ENCODE measurements at places on chromosomes 16 and 17. TPM values are rescaled to one million over a fixed set of nuclear protein-coding genes. Genes with fewer than 3 reads are reported as not detected.

Gene NUPR1
- total RNA-seq: not detected

Gene SSTR5
- total RNA-seq: not detected

DNA sequence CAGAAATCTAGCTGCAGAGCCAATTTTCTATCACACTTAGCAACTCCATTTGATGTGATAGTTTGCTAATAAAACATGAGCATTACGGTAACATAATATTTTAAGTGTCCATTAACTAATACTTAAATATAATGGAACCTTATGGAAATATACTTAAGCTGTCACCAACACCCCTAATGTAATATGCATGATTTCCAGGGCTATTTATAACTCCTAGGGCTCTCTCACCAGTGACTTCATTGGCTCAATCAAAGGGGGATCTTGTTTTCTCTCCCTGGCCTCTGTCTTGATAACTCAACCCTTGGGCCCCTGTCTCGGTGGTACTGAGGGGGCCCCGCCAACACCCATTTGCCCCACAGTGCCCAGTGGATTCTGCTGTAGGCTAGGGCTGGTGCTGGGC, 170.4 kb downstream of the SALL1 start:
- DNase-seq: no peak

- no peak for DNase-seq
Observed at GRCh38 chr16:57818377-57819064, 16.2 kb upstream of the KIFC3 start.

DNA sequence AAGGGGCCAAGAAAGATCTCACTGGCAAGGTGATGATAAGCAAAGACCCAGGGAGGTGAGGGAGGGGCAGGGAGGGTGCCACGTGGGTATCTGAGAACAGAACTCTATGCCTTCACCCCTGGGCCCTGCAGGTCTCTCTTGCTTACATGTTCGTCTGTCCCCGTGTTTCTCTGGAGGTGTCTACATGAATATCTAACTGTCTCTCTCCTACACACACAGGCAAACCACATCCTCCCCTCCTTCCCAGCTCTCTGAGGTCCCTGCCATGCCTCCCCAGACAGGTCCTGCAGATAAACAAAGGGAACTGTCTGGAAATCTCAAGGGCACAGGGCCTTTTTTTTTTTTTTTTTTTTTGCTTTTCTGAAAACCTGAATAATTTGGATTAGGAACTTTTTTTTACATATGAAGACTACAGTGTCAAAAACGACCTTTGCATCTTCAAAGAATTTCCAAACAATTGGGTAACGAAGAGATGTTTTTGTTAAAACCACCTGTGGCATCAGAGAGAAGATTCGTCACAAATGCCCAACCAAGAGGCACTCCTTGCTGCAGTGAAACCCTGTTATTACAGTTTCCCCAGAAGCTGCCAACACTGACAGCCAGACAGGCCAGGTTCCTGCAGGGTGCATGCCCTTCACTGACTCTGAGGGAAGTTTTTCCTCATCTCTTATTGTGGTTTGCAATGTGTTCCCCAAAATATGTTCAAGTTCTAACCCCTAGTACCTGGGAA, 17.8 kb downstream of the PLLP start:
- DNase-seq: peak; percentile 60

GRCh38 chr17:75153780-75154194, 525 bp downstream of the JPT1 start:
- DNase-seq: no peak

DNA sequence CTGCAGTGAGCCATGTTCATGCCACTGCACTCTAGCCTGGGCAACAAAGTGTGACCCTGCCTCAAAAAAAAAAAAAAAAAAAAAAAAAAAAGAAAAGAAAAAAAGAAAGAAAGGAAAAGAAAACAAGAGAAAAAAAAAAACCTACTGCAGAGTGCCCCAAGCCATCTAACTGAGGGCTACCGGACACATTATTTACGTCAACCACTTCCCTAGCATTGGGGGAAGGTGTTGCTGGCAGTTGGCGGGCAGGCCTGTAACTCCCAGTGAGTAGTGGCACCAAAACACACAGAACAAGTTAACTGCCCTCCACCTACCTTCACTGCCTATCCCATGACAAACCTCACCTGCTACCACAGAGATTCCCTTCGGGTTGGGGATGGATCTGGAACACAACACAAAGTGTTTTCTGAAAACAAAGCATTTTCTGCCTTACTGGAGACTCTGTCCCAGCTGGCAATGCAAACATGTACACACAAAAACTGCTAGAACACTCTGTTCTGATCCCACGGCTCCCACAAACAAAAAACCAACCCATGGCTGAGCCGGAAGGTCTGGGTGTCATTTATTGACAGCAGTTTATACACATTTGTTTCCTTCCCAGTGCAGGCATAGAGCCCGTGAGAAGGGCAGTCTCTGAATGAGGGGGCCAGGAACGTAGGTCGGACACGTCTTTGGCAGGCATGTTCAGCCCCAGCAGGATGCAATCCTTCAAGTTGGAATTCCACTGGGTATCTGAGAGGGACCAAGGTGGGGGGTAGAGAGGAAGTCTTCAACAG, 11.0 kb downstream of the PHB1 start:
- no peak for DNase-seq

DNA sequence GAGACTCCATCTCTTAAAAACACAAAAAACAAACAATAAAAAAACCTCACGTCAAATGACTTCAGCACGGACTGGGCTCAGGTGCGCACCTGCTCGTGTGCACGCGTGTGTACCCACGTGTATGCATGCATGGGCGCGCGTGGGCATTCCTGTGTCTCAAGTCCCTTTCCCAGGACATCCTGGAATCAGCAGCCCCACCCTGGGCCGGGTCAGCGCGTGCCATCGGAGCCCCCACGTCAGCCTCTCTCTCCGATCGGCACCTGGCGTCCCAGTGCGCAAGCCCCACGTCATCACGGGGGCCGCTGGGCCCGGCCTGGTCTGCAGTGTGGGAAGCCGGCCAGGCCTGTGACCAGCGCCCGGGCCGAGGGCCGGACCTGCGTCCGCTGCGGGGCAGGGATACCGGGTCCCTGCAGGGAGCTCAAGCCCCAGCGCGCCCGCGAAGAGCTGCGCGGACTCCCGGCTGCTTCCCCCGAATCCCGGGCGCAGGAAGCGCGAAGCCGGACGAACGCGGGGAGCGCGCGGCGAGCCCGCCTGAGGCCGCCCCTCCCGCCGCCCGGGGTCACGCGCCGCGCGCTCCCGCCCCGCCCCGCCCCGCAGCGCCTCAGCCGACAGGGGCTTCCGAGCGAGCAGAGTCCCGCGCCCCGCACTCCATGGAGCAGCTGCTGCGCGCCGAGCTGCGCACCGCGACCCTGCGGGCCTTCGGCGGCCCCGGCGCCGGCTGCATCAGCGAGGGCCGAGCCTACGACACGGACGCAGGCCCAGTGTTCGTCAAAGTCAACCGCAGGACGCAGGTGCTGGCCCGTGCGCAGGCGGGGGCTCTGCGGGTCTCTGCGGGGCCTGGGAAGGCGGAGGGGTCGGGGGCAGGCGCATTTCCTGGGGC, at the start of gene FN3K:
Gene FN3K (plus strand): TSS at position 629 of the 880 bp plus-strand sequence. CDS start 22 bp downstream, at position 651.
- no peak for DNase-seq

DNA sequence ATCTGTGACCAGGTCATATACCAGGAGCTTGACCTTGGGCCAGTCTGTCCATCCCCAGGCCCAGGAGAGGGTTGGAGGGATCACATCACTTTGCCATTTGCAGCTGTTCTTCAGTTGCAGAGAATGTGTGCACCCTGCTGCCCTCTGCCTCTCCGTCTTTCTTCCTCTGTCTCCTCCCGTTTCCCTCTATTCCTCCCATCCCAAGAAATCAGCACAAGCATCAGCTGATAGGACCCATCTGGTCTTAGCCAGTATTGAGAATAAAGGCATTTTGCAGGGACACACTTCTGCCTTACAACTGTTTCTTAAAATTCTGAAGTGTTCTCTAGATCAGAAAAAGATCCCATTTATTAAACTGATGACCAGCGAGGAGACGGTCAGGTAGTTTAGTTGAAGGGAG, 368.7 kb downstream of the CPPED1 start:
- no peak for DNase-seq

DNA sequence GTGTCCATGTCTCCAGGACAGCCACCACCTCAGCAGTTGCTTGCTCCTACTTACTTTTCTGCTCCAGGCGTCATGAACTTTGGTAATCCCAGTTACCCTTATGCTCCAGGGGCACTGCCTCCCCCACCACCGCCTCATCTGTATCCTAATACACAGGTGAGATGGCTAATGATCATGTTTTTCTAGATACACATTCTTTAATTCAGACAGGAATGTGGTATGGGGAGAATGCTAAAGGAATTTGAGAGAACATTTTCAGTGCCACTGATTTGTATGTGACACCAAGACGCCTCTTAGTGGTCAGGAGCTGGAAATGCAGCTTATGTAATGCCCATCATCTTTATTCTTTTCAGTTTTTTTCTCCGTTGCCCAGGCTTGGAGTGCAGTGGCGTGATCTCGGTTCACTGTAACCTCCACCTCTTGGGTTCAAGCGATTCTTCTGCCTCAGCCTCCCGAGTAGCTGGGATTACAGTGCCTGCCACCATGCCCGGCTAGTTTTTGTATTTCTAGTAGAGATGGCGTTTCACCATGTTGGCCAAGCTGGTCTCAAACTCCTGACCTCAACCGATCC, 8.9 kb upstream of the RAPGEFL1 start:
- peak; percentile 64 for DNase-seq

- DNase-seq: peak; percentile 62
Observed at GRCh38 chr17:75601057-75601987, 13.7 kb downstream of the MYO15B start.

DNA sequence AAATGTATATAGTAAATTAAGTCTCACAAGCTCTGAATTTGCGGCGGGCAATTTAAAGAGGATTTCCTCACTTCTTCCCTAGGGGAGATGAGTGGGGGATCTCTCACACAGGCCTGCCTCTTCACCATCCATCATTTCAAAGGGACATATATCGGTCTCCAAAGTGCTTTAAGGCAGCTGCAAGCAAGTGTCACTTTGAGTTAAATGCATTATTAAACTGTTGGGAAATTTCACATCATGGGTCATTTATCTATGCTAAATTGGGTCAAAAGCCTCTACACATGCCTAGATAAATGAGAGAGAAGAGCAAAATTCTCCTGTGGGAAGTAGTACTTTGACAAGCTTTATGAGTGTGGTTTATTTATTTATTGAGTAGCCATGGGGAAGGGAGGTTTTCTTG, 1106.1 kb upstream of the GOT2 start:
- DNase-seq: no peak

Data from CD4-positive, alpha-beta memory T cell (primary cell).